ENCODE measurements at places on chromosomes 5 and 9.

GRCh38 chr5:124707520-124707919, 38.9 kb downstream of the ZNF608 start:
- no peak for DNase-seq

- DNase-seq = no peak
These were observed 116.7 kb upstream of the LMX1B start for GRCh38 chr9:126496781-126497659.

- no peak for DNase-seq
These were observed 55.0 kb downstream of the MEF2C start for GRCh38 chr5:88827997-88828396.

GRCh38 chr5:16090270-16090669, 89.3 kb downstream of the MARCHF11 start:
- no peak for DNase-seq

DNA sequence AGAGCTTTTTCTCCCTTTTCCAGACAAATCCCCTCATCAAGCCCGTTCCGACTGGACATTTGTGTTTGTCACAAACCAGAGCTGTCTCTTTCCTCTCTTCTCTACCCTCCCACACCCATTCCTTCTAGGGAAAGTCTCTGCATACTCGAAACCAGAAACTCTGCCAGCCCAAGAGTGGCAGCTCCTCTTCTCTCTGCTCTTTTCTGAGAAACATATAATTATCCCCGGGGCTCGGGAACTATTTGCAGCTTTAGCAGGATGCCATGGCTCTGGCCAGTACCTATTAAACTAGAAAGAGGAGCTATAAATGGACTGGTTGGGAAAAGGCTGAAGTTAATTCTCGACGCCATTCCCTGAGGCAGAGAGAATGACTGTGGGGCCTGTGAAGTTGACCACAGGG, 82.6 kb downstream of the SH3PXD2B start:
- DNase-seq = no peak

- DNase-seq = no peak
These were observed 604.9 kb upstream of the PTGER4 start for GRCh38 chr5:40074826-40075225.

GRCh38 chr5:162752612-162753011, 684.8 kb upstream of the CCNG1 start:
- DNase-seq = no peak

- DNase-seq = no peak
These were observed 12.2 kb upstream of the ZNF367 start for GRCh38 chr9:96430377-96430776.

- DNase-seq = no peak
These were observed 73.6 kb upstream of the RETREG1 start for GRCh38 chr5:16690243-16690852.

- DNase-seq = no peak
These were observed 10.3 kb downstream of the IDNK start for GRCh38 chr9:83633255-83633654.

DNA sequence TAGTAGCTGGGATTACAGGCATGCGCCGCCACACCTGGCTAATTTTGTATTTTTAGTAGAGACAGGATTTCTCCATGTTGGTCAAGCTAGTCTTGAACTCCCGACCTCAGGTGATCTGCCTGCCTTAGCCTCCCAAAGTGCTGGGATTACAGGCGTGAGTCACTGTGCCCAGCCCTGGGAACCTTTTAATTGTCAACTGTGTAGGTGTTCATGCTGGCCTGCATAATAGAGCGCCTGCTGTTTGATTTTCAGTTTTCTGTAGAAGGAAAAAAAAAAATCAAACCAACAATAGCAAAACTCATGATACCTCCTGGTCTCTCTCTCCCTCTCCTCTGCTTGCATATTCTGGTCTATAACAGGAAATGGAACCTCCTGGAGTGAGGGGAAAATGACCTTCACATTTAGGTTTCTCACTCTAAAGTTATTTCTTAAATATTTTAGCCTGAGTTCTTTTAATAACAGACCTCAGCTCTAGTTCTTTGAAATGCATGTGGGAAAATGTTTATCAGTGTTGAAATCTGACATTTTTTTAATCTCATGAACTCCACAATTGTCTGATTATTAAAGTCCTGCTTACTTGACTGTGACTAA, 51.7 kb downstream of the EXOSC2 start:
- no peak for DNase-seq

- DNase-seq = no peak
These were observed 24.3 kb upstream of the PRDM9 start for GRCh38 chr5:23483090-23483489.

DNA sequence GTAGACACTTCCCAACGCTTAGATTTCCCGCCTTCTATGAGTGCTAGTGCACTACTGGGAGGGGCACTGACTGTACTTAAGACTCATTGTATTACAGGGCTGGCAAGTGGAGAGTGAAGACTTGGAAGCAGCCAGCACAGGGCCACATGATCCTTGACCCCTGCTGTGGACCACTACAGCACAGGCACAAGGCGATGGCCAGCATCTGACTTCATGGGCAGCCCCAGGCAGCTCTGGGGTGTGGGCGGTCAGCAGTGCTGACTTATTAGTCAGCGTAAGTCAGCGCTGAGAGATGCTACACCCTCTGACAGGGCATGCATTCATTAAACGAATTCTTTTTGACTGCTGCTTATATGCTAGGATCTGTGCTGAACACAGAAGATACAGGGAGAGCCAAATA, 9.3 kb downstream of the SLC46A2 start:
- DNase-seq = no peak

DNA sequence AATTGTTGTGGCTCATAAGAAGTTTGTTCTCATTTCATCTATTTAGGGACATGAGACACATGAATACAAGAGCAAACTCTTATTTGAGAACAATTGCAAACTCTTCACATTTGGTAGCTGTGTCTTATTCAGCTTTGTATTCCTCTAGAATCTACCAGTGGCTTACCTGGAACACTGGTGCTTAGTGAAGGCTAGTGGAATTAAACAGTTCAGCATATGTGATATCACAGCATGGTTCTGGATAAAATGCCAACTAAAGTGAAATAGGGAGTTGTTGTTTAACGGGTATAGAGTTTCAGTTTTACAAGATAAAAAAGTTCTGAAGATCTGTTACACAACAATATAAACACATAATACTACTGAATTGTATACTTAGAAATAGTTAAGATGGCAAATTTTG, 48.9 kb downstream of the NRG2 start:
- DNase-seq = no peak

DNA sequence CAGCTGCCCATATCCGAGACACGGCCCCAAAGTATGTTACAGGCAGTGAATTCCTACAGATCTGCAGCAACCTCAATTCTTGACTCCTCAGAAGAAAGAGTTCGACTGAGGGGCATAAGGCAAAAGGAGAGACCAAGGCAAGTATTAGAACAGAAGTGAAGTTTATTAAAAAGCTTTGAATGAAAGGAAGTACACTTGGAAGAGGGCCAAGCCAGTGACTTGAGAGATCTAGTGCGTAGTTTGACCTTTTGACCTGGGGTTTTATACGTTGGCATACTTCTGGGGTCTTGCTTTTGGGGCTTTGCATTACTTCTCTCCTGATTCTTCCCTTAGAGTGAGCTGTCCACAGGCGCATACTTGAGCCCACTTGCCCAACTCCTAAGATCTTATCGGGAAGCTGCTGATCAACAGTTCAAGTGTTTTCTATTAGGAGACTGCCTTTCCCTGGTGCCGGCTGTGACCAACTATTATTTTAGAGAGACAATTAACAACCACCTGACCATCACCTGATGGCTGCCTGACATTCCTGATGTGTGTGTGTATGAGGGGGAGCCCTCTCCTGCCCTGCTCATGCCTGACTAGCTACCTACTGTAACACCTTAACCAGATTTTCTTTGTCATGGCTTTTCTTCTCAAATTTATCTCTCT, 1.5 kb upstream of the DEPDC1B start:
- DNase-seq = peak; percentile 12

Measured in CD4-positive, alpha-beta T cell treated with Interleukin-10 for 1 hour (primary cell).